Omental fat pad (tissue), 4 donors: ENCODE measurements at places on chromosomes 13 and 19. TPM values are rescaled to one million over a fixed set of nuclear protein-coding genes. Genes with fewer than 3 reads are reported as not detected.
A peak's percentile ranks its signal among the peaks of the same experiment; 100 is the strongest.

DNA sequence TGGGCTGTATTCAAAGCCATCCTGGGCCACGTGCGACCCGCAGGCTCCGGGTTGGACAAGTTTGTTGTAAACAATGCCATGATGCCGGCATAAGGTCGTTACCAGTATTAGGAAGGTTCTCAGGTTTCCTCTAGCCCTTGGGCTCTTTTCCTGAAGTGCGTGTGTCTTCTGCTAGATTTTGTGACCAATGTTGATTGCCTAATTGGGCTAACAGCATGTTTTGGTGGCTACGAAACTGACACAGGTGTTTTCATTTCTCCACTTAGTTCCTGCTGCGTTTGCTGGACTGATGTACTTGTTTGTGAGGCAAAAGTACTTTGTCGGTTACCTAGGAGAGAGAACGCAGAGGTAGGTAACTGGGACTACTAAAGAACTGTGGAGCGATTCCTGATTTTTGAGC lies 20.3 kb downstream of the ALOX5AP start:
- DNase-seq: no peak

GRCh38 chr13:110555601-110556223 lies 5.8 kb downstream of the RAB20 start:
- no peak for DNase-seq

SLC10A2 gene
- not detected for total RNA-seq

DNA sequence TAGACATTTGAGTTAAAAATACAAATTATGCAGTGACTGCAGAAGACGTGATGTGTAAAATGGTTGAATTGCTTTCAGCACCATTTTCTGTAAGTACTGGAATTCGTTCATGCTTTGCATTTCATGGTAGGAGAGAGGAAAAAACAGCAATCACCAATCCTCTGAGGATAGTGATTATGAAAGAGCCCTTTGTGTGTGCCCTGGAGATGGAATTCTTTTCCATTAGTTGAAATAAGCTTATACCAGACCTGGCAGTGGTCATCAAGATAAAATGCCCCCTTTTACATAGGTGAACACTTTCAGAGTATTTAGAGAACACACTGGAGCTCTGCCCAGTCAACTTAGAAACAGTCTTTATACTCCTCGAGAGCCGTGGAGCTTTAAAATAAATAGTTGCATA lies 1.7 kb downstream of the CNMD start:
- no peak for DNase-seq

IL11 gene
- 1.2 TPM for total RNA-seq

SOHLH2 gene
- not detected for total RNA-seq

GRCh38 chr13:32060401-32060878 lies 28.9 kb downstream of the FRY start:
- no peak for DNase-seq

ZNF536 gene
- not detected for total RNA-seq

SRRM5 gene
- total RNA-seq: not detected

C3 gene
- 6,271 TPM for total RNA-seq

- no peak for DNase-seq
These were observed 9.2 kb downstream of the SBNO2 start for GRCh38 chr19:1164684-1165531.

RTBDN gene
- not detected for total RNA-seq

DNA sequence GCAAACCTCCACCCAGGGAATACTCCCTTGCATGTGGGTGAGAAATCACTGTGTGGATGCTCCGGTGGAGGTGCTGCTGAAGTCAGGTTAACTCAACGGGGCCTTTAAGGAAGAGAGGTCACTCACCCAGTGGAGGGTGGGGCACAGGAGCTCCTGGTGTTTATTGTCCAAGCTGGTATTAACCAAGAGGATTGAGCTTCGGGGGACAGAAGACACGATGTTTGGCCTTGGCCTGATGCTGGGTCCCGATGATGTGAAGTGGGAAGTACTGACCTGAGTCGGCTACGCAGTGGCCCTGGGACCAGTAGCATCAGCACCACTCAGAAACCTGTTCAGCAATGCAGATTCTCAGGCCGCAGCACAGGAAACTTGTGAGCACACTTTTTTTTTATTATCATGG lies 85.7 kb upstream of the WASF3 start:
- no peak for DNase-seq

DNA sequence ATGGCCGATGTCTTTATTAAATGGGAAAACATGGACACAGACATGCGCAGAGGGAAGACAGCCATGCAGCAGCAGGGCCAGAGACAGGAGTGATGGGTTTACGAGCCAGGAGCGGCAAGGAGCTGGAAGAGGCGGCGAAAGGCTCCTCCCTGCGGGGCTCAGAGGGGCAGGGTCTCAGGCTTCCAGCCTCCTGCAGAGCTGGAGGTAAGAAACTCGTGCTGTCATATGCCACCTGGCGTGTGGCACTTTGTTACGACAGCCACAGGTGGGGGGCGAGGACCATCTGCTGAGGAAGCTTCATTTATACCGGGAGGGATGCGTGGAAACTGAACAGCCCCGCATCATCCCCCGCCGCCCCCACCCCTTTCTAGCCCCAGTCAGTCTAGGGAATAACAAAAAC lies 52.0 kb upstream of the SPACA7 start:
- no peak for DNase-seq

- DNase-seq: peak; percentile 35
These were observed 6.1 kb downstream of the BEST2 start for GRCh38 chr19:12757544-12758274.

ATP8A2 gene
- total RNA-seq: not detected

ATP1A3 gene
- total RNA-seq: not detected

ZNF723 gene
- not detected for total RNA-seq

DNA sequence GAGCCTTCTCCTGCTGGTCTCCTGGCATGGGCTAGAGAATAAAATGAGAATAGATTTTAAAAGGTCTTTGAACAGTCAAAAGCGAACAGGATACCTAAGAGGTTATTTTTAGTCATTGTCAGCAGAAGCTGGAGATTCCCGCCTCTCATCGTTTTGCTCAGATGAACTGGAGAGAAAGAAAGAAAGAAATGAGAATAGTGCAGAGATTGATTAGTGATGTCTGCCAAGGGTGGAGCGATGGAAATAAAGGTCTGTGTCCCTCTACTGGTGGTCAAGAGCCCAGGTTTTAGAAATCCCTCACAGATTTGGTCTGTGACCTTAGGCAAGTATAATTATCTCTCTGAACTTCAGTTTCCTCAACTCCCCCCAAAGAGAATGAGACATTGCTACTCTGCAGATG lies 5.3 kb downstream of the NCAN start:
- no peak for DNase-seq

DNA sequence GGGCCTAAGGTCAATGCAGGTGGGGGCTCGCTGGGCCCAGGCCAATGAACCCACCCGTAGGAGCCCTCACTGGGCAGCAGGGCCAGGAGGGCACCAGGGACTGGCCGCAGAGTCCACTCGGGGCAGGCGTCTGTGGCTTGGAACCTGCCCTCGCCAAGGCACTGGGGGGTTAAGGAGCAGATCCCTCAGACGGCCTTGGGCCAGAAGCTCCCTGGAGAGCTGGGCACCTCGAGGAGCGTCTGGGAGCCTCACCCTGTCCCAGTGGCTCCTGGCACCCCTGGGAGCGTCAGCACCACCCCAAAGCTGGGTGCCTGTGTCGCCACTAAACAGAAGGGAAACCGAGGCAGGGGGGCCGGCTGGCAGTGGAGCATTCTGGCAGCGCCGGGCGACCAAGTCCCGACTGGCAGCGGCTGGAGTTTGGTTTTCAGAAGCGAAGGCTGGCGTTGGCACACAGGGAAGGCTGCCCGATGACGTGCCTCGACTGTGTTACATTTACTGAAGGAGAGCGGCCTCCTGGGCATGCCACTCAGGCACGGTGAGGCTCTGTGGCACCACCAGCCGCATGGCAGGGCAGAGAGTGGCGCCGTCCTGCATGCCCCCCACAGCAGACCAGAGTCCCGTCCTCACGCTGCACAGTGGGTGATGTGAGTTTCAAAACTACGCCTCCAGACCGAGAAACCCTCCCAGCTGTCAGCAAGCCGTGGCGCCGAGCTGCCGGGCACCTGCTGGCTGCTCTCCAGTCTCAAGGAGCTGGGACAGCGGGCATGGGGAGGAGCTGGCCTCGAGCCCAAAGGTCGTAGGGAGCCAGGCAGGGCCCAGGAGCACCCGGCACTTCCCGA lies 9.2 kb upstream of the MEX3D start:
- DNase-seq: no peak

DNA sequence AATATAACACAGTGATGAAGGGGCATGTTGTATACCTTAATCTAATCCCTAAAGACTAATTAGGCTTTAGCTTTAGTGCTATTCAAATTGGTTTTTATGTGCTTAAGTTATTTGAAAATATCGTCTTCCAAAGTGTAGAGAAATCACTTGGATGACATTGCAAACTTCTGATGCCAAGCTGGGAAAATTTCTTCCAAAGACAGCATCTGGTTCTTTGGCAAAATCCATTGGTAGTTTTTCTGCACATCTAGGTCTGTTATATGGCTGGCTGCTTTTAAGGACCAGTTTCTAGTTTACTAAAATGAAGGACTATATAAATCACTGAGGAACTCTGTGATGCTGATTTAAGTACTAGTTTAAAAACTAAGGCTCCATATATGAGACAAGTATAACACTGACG lies 2362.3 kb downstream of the PCDH9 start:
- no peak for DNase-seq

DNA sequence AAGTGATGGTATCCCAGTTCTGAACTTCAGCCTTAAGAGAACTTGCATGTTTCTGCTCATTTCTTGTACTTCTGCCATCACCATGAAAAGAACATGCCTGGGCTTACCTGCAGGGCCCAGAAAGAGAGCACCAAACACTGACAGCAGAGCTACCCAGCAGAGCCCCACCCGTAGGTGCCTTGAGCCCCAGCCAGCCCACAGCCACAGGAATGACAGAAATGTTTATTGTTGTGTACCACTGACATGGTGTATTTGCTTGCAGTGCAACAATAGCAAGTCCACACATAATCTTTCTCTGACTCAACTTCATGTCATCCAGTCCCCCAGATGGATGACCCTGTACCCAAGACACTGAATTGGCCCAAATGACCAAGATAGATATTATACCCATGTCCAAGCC lies 195.2 kb downstream of the TSHZ3 start:
- no peak for DNase-seq

- DNase-seq: no peak
These were observed 3.9 kb downstream of the PIH1D1 start for GRCh38 chr19:49447485-49448431.

GRCh38 chr19:49344505-49345423 lies 9.6 kb downstream of the CD37 start:
- DNase-seq: no peak

GRCh38 chr13:50140153-50140552 lies 124.9 kb downstream of the KCNRG start:
- DNase-seq: no peak

ADPRHL1 gene
- total RNA-seq: 2.7 TPM

- DNase-seq: no peak
These were observed 5.4 kb upstream of the ZNF98 start for GRCh38 chr19:22427547-22427946.

GRCh38 chr13:41942462-41943094 lies 18.3 kb downstream of the VWA8 start:
- no peak for DNase-seq

DNA sequence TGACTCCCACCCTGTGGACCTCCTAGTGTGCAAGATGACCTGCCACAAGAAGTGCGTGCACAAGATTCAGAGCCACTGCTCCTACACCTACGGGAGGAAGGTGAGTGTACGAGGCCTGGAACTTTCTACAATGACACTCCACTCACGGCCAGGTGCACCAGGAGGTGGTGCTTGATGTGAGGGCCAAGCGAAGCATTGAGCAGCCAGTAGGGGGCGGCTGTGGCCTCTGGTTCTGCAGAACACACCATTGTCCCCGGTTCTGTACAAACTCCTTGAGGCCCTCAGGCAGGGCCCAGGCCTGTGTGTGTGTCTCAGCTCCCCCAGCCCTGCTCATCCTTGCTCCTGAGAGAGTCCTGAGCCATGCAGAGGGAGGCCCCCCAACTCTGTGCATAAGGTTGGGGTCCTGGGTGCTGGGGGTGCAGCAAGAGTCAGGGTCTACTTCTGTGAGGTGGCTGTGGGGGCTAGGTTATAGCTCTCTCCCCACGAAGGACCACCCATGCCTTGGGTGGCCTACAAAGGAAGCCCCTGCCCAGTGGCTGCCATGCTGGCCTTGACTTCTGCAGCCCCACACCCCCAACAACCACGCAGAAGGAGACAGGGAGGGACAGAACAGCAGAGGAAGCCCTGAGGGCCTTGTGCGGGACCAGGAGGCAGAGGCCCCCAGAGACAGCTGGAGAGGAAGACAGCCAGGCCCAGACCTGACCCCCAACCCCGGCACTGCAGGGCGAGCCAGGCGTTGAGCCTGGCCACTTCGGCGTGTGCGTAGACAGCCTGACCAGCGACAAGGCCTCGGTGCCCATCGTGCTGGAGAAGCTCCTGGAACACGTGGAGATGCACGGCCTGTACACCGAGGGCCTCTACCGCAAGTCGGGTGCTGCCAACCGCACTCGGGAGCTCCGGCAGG lies 9.7 kb upstream of the USE1 start:
- DNase-seq: peak; percentile 49
